ENCODE measurements at places on chromosomes 2 and 18.

DNA sequence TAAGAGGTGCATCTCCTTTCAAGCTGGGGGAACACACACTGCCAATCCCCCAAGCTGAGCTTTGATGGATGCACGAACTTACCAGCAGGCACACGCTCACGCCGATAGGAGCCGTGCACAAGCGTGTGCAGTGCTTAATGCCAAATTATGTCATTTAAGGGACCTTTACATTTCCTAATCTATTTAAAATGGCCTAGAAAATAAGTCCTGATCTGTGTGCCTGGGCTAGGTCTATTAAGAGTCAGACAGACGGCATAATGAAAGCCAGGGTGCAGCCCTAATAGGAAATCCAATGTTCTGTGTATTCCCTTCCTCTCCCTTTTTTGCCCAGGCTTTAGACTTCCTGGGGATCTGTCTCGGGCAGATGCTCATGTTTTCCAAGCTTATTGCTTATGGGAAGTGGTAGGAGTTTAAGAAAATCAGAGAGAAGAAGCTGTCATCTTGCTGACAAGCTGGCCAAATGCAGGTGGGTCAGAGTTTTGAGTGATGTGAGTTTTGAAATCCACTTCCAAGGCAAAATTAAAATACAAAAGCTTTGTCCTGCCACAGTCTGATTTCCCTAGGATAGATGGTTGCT lies 142.6 kb downstream of the MYT1L start:
- no peak for DNase-seq

- DNase-seq: no peak
These were observed 307.1 kb downstream of the OSR1 start for GRCh38 chr2:19051203-19051831.

- DNase-seq: no peak
These were observed 133.4 kb downstream of the RGPD3 start for GRCh38 chr2:106334802-106335201.

DNA sequence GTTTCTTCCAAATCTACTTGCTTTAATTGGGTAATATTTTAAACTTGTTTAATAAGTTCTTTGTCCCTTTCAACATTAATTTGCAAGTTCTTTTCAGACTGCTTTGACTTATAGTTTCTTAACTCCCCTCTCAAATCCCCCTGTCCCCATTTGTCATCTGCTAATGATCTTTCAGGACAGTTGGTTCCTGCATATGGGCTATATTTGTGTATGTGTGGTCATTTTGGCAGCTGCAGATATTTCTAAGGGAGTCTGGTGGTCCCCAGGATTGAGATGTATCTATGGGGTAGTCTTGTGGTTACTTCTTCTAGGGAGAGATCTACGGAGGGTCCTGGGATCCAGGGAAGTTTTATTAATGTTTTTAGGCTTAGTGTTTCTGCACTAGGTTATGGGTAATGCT lies 120.6 kb upstream of the SP3 start:
- DNase-seq: no peak

DNA sequence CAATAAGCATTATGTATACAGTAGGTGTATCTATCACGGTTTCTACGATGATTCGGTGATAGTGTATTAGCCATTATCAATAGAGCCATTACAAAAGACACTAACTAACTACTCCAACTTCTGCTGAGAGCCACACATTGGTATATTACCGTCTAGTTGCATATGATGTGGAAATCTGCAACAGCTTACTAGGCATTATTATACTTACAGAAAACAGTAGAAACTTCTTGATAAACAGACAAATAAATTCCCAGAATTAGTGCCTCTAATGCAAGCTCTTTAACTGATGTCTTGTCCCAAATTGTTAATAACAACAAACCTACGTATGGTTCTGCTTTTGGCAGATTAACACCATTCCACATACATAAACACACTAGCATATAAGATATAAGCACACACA lies 1923.0 kb upstream of the PIK3C3 start:
- DNase-seq: no peak

DNA sequence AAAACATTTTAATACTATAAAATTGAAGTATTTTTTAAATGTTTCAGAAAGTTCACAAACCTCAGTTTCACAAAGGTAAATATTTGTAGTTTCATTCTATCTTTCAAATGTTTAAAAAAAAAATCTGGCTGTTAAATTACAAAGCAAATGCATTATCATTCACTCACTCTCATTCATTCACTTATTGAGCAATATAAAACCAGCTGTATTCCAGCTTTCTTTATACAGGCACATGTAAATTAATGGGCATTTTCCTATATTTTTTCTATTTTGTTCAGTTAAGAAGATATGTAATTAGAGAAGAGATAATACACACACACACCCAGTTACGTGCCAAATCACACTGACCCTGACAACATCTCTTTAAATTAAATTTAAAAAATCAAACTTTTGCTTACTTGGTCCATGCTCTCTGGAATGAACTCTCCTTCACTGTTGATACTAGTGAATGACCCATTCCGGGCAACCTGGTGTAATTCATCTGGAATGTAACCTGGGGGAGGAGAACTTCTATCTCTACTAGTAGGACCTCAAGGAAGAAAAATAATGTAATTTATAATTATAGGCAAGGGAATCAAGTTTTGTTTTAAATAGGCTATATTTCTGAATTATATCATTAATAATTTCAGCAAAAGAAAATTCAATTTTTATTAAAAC lies 32.5 kb upstream of the ERCC3 start:
- DNase-seq: no peak

- no peak for DNase-seq
These were observed 423.7 kb upstream of the MMADHC start for GRCh38 chr2:150011161-150011730.

GRCh38 chr2:201255408-201256033 lies 4.8 kb upstream of the CASP8 start:
- no peak for DNase-seq

GRCh38 chr18:62325806-62326645 lies 916 bp downstream of the TNFRSF11A start:
- DNase-seq: no peak

DNA sequence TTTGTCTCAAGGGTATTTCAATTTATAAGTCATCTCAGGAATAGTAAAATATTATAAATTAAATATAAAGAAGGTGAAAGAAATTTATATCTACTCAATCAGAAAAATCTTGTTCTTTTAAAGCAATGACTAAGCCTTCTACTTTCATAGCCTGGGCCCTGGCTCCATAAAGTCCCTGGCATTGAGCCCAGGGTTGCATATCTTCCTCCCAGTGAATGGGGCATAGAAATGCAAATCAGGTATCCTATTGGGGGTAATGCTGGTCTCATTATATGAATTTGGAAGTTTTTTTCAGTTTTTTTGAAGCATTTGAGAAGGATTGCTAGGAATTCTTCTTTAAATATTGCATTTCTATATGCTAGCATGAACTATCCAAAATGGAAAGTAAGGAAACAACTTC lies 73.9 kb upstream of the MC2R start:
- no peak for DNase-seq

- DNase-seq: no peak
These were observed 14.4 kb downstream of the CFAP65 start for GRCh38 chr2:219026946-219027345.

DNA sequence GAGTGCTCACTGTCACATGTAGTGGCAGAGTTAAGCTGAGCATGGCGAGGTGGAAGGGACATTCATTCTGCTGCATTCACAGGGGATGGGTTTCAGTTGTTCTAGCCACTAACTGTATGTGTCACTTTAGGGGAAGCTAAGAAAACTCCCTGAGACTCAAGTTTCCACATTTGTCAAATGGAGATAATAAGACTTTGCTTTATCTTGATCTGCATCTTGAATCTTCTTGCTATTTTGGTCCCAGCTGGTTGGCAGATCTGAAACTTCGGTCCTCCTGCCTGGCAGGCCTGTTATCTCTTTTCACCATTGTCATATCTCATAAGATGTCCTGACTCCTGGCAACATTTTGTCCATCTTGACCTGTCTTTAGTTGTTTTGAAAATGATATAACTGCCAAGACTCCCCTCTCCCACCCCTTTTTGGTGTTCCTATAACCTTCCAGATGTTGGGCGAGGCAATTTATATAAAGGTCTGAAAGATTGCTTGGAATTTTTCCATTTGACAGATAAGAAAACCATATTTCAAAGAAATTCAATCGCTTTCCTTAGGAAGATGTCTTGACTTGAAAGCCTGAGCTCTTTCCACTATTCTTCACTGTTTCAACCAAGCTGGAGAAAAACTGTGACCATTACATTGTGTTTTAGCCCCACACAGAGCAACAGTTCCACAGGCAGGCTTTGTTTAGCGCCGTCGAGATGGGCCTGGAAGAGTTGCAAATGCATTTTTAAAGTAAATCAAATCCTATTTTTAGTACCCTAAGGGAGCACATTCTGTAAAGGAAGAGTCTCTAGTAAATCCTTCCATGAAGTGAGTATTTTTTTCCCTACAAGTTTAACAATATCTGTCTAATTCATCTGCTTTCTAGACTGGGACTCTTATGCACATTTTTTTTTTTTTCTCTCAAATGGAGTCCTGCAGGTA lies 33.4 kb downstream of the MYCN start:
- DNase-seq: no peak

- no peak for DNase-seq
These were observed 390.4 kb downstream of the TSN start for GRCh38 chr2:122145856-122146255.

- DNase-seq: no peak
These were observed 56.1 kb upstream of the TTN start for GRCh38 chr2:178863130-178863855.

DNA sequence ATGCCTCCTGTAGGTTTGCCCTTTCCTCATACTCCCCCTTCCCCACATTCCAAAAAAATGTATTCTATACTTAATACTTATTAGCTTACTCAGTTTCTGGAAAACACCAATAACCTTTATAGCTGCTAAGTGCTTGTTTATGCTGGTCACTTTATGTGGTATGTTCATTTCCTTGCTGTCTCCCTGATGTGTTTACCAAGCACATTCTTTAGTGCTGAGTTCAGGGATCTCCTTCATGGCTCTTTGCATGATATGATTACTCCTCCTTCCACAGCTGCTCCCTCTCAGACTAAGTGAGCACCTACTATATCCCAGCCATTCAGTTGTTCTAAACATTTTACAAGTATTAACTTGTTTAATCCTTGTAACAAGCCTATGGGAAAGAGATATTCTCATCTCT lies 698.3 kb upstream of the FANCL start:
- DNase-seq: no peak

Data from caudate nucleus (tissue), 63 donors.